H9 (cell line): ENCODE measurements at places on chromosomes 13 and 19.
A peak's percentile ranks its signal among the peaks of the same experiment; 100 is the strongest.

DNA sequence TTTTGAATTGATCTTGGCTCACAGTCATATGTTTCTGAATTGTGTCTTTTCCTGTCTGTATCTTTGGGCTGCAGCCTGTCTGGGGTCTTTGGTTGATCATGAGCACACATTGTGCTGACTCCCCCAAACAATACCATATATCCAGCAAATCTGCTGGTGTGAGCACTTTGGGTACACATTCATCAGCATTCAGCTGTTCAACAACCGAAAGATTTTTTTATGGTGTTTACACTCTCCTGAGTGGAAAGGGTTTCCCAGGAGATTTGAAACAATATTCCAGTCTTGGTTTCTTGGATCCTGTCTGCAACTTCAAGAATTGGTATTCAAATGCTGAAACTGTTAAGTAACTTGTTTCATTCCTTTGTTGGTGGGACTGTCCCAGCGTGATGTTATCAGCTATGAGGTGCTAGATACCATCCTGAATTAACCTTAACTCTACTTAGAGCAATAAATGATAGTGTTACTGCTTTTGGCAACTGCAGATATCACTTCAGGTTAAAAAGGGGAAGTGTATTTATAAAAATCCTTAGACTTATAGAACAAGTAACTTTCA is 78.4 kb upstream of the DIAPH3 start:
- no peak overlapping the region for H3K4me3 ChIP-seq
- no peaks in the 10 kb centered on the region for H3K4me1 ChIP-seq
- H3K27me3 ChIP-seq = no peaks in the 10 kb centered on the region
- DNase-seq = no peak
- no peak overlapping the region for H3K27ac ChIP-seq
- H3K36me3 ChIP-seq = no peaks in the 10 kb centered on the region

DNA sequence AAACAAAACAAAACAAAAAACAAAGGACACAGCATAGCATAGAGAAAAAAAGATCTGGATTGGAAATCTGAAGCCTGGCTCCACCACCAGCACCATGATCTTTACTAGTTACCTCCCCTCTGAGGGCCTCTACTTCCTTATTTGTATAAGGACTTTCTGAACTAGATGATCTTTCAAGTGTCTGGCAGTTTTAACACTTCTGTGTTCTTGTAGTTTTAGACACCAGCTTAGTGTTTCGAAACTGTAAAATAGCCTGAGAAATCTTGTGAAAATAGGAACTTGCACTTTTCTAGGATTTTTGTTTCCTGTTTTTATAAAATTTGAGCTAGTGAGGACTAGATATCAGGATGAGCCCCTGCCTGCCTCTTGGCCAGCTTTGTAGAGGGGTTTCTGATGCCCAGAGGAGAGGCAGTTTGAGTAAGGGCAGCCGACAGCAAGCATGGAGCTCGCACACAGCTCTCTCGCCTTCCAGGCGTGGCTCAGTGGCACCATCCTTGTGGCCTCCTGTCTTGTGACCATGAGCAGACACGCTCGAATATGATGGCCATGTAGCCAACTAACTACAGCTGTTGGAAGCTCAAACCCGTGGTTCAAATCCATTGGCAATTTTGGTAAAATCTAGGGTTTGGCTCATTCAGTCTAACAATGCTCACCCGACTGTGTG is 319.0 kb downstream of the KCNRG start:
- H3K4me1 ChIP-seq = no peaks in the 10 kb centered on the region
- no peaks in the 10 kb centered on the region for H3K36me3 ChIP-seq
- DNase-seq = no peak
- H3K4me3 ChIP-seq = no peak overlapping the region
- no peak overlapping the region for H3K27ac ChIP-seq

DNA sequence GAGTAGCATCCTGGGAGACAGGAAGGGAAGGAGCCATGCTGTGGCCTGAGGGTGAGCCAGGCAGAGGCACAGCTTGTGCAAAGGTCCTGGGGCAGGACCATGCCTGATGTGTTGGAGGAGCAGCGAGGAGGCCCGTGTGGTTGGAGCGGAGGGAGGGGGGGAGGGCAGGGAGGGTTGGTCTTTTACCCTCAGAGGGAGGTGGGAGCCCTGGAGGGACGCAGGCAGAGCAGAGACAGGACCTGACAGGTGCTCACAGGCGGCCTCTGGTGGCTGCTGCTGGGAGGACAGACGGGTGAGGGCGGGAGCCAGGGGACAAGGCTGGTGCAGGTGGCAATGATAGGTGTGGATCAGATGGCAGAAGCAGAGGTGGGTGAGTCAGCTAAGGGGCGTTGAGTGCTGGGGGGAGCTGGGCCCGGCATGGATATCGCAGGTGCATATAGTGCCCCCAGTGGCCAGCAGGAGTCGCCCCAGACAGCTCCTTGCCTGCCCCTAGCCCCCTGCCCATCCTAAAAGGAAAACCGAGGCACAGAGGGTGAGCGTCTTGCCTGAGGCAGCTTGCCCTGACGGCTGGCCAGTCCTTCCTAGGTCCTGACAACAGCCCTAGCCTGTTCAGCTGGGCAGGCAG is 9.8 kb upstream of the GNA15 start:
- no peaks in the 10 kb centered on the region for H3K27me3 ChIP-seq
- H3K27ac ChIP-seq = no peak overlapping the region
- H3K4me1 ChIP-seq = no peaks in the 10 kb centered on the region
- H3K36me3 ChIP-seq = no peaks in the 10 kb centered on the region; the same call in 1 of the 2 replicates
- H3K4me3 ChIP-seq = no peak overlapping the region

GRCh38 chr13:109667807-109668291 is 118.5 kb downstream of the IRS2 start:
- no peaks in the 10 kb centered on the region for H3K27me3 ChIP-seq
- DNase-seq = no peak
- H3K36me3 ChIP-seq = no peaks in the 10 kb centered on the region
- no peak overlapping the region for H3K27ac ChIP-seq
- no peak overlapping the region for H3K4me3 ChIP-seq

DNA sequence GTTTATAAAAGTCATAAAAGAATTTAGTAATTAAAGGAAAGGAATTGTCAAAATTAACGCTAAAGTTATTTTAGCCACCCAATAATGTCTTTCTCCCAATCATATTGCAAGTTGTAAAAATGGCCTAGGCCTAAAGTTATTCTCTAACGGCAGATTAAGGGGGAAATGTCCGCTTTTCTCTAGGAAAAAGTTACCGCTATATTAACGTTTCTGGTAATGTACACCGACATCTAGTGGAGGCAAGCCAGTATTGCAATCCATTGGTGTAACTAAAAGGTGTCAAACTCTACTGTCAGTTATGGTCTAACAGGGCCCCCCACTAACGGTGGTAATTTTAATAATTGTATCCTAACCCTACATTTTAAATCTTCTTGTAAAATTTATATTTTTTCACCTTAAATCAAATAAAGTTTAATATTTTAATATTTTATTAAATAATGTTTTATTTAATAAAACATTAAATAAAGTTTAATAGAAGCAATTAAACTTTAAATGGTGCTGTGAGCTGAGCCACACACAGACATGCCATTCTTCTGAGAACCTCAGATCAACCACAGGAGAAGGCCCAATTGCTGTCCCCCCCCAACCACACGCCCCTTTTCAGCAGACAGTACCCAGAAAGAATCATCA is 35.9 kb upstream of the ZSCAN5A start:
- H3K4me3 ChIP-seq = no peak overlapping the region
- H3K4me1 ChIP-seq = no peaks in the 10 kb centered on the region
- no peak for DNase-seq
- H3K36me3 ChIP-seq = 0 out of 2 replicates have a peak, but pooled peaks cover 6% of the 10 kb centered on the region
- H3K27me3 ChIP-seq = no peaks in the 10 kb centered on the region
- no peak overlapping the region for H3K27ac ChIP-seq

DNA sequence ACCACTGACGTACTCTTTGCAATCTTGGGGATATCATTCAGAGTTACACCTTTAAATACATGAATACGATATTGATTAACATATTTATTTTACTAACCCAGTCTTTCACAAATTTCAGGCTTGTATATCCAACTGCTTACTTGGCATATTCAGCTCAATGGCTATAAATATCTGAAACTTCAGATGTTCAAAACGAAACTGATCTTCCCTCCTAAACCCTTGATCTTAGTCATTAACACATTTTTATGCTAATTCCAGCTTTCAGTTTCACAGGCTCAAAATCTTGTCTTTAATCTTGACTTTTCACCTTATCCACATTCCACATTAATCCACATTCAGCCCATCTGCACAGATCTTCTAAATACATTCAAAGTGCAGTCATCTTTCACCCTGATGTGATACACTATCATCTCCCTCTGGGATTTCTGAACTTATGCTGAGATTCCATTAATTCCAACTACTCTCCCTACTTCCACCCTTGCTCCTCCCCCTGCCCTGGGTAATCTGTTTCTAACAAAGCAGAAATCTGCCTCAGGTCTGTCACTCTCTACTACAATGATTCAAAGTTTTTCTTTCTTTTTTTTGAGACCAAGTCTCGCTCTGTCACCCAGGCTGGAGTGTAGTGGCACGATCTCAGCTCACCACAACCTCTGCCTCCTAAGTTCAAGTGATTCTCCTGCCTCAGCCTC is 387.2 kb downstream of the GPC5 start:
- no peak overlapping the region for H3K27ac ChIP-seq
- H3K27me3 ChIP-seq = no peaks in the 10 kb centered on the region
- no peaks in the 10 kb centered on the region for H3K36me3 ChIP-seq
- DNase-seq = no peak
- H3K4me3 ChIP-seq = no peak overlapping the region

- H3K4me1 ChIP-seq = no peaks in the 10 kb centered on the region
- no peak overlapping the region for H3K4me3 ChIP-seq
- peaks cover 5% of the 10 kb centered on the region; the same call in 1 of the 2 replicates for H3K36me3 ChIP-seq
- no peaks in the 10 kb centered on the region for H3K27me3 ChIP-seq
- no peak overlapping the region for H3K27ac ChIP-seq
- no peak for DNase-seq
Measured at GRCh38 chr19:38519168-38519567, 85.7 kb downstream of the RYR1 start.

GRCh38 chr19:17889609-17890214 is 18.0 kb downstream of the SLC5A5 start:
- no peak overlapping the region for H3K27ac ChIP-seq
- DNase-seq = peak; percentile 77
- H3K4me3 ChIP-seq = no peak overlapping the region

- no peak for DNase-seq
- no peaks in the 10 kb centered on the region; the same call in 1 of the 2 replicates for H3K4me1 ChIP-seq
- no peak overlapping the region for H3K27ac ChIP-seq
- H3K4me3 ChIP-seq = no peak overlapping the region
Measured at GRCh38 chr13:31437975-31438374, 238.2 kb downstream of the B3GLCT start.

DNA sequence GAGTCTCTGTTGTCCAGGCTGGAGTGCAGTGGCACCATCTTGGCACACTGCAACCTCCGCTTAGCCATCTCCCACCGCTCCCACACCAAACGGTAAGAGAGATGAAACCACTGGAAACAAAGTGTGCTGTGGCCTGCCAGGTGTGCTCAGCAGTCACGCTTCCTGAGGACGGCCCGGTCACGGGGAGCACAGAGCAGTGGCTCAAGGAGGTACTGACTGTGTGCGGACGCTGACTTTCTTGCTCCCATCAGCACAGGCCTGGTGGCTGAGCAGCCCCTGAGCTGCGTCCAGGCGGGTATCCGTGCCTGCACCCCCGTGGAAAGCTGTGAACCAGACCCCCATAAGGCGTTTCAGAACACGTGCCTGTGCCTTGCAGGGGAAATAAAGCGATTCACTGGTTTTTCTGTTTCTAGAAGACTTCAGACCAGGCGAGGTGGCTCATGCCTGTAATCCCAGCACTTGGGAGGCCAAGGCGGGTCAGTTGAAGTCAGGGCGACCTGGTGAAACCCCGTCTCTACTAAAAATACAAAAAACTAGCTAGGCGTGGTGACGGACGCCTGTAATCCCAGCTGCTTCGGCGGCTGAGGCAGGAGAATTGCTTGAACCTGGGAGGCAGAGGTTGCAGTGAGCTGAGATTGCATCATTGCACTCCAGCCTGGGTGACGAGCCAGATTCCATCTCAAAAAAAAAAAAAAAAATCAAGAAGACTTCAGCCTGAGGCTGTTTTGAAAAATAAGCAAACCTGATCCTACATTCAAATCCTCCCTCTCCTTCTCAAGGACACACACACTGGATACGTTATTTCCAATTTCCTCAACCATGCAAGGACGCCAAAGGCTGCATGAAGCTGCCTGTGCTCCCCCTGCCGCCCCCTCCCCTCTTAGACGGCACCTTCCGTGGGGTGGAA is 25.5 kb downstream of the ADPRHL1 start:
- DNase-seq = no peak
- no peak overlapping the region for H3K4me3 ChIP-seq
- no peak overlapping the region for H3K27ac ChIP-seq
- H3K27me3 ChIP-seq = no peaks in the 10 kb centered on the region
- no peaks in the 10 kb centered on the region for H3K36me3 ChIP-seq

DNA sequence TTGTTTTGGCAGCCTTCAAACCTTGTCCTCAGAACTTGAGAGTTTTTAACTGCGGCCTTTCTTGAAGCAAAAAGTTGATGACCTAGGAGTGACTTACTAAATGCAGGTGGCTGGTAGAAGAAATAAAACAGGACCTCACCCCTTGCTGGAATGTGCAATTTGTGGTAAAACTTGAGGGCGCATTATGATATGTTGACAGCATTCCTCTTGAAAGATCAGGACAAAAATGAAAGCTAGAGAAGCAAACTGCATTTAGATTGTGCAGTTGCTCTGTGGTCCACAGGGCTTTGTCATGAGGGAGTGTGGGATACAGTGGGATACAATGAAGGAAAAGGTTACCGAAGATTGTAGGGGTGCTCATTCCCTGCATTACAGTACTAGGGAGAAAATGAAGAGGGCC is 504.2 kb downstream of the GPC6 start:
- H3K36me3 ChIP-seq = no peaks in the 10 kb centered on the region
- 0 out of 2 replicates have a peak, but pooled peaks cover 3% of the 10 kb centered on the region for H3K4me1 ChIP-seq
- no peak overlapping the region for H3K27ac ChIP-seq
- H3K27me3 ChIP-seq = no peaks in the 10 kb centered on the region
- no peak for DNase-seq

- H3K4me1 ChIP-seq = no peaks in the 10 kb centered on the region
- DNase-seq = peak; percentile 39
- H3K27me3 ChIP-seq = no peaks in the 10 kb centered on the region; the same call in 1 of the 2 replicates
- no peak overlapping the region for H3K27ac ChIP-seq
- no peak overlapping the region for H3K4me3 ChIP-seq
- H3K36me3 ChIP-seq = no peaks in the 10 kb centered on the region
Measured at GRCh38 chr13:61778531-61778930, 362.9 kb upstream of the PCDH20 start.

DNA sequence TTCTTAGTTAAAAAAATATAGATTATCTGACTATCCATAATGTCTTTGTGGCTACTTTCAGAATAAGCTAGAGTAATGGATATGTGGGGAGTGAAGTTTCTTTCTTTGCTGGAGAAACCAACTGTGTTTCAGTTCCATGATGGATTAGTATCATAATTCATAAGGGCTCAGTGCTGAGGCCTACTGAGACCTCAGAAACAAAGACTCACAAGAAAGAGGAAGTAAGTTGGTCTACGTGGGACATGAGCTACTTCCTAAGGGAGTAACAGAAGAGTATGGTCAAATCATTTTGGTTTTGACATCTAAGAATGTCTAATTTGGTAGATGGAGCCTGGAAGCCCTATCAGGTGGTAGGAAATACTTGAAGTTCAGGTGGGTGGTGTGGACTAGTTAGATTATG is 99.0 kb upstream of the HTR2A start:
- no peaks in the 10 kb centered on the region for H3K4me1 ChIP-seq
- no peak overlapping the region for H3K27ac ChIP-seq
- DNase-seq = no peak
- H3K36me3 ChIP-seq = no peaks in the 10 kb centered on the region
- H3K4me3 ChIP-seq = no peak overlapping the region

GRCh38 chr19:13079542-13079986 is 23.1 kb downstream of the LYL1 start:
- H3K36me3 ChIP-seq = no peaks in the 10 kb centered on the region
- DNase-seq = no peak
- H3K27me3 ChIP-seq = peaks cover 2% of the 10 kb centered on the region; the same call in 1 of the 2 replicates
- H3K4me1 ChIP-seq = peaks cover 12% of the 10 kb centered on the region; the same call in 1 of the 2 replicates
- no peak overlapping the region for H3K27ac ChIP-seq
